ENCODE measurements at places on chromosomes 16 and 17.

GRCh38 chr16:75024594-75024993 is 25.8 kb downstream of the ZNRF1 start:
- no peak for DNase-seq

GRCh38 chr16:79758615-79759346 is 158.2 kb upstream of the MAF start:
- DNase-seq: no peak

DNA sequence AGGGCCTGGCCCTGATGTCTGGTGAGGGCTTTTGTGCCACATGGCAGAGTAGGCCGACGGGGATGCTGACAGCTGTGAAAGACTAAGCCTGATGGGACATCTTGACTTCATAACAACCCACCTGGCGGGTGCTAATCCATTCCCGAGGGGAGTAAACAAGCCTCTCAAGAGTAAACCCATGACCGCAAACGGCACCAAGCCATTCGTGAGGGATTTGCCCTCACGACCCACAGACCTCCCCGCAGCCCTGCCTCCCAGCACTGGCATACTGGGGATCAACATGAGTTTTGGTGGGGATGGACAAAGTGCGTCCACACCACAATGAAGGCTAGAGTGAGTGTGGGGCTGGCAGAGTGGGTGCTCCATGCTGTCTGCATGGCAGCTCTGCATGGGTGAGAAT is 11.7 kb downstream of the RNF213 start:
- peak; percentile 56 for DNase-seq

- DNase-seq: no peak
Measured at GRCh38 chr17:2396192-2396567, 4.7 kb downstream of the MNT start.

DNA sequence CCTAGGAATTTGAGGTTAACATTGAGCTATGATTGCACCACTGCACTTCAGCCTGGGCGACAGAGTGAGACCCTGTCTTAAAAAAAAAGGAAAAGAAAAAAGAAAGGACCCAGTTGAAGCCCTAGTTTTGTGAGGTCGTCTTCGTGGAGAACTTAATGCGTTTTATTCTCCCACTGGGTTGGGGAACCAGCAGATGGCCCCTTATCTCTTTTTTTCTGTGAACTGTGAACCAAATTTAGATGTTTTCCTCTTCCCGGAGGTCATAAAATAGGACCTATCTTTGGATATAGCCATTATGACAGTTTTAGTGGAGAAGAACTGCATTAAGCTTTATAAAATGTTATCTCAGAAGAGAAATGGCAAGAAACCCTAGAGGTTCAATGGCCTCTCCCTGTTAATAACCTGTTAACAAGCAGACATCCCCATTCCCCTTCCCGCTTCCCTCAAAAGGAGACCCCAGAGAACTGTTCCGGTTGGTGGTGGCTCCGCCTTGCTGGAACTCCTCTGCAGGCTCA is 23.5 kb downstream of the KIAA0513 start:
- no peak for DNase-seq

GRCh38 chr16:85888405-85889331 is 10.3 kb upstream of the IRF8 start:
- no peak for DNase-seq

- DNase-seq: no peak
Measured at GRCh38 chr17:9271989-9272388, 250.7 kb downstream of the NTN1 start.
